SK-N-SH (cell line): ENCODE measurements at places on chromosomes 16 and 17.

DNA sequence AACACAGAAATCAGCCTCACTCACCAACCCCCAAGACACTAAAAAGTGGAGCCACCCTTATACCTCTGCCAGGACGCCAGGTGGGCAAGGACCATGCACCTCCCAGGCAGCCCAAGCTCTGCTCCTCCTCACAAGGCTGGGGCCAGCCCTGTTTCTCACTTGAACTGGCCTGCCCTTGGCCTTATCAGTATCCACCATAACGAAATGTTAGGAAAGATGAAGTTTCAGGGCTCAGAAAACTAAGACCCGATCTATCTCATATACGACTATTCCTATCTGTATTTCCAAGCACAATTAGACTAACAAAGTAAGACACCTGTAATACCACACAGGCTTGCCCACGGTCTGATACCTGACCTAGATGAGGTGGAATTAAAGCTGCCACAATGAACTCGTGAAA, 6.9 kb downstream of the FBXO31 start:
- DNase-seq: no peak

- no peak for DNase-seq
Measured at GRCh38 chr17:51430591-51430990, 170.2 kb downstream of the UTP18 start.

GRCh38 chr17:49496183-49496866, 1.2 kb downstream of the NGFR start:
- peak; percentile 96 for DNase-seq

DNA sequence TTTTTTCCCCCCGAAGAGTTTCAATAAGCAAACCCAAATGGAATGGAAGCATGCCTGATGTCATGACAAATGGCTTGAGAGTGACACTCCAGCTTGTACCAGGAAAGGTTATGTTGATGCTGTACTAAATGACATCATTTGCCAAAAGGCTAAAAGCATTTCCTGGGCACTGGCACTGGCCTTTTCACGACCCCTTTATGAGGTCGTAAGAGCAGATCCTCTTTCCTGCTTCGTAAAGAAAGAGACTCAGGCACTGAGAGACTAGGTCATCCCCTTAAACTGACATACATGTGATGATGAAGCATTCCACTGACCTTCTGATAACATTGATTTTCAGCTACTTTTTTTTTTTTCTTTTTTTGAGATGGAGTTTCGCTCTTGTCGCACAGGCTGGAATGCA, 30.5 kb downstream of the CEP295NL start:
- DNase-seq: no peak
